ENCODE measurements at places on chromosomes 12 and 14. TPM values are rescaled to one million over a fixed set of nuclear protein-coding genes. Genes with fewer than 3 reads are reported as not detected.

The PSME2 gene
- total RNA-seq: 60.0 TPM

The ADAM20 gene
- total RNA-seq: 0.94 TPM

The B3GNT4 gene
- 0.16 TPM for total RNA-seq

The CHGA gene
- total RNA-seq: not detected

The TMEM229B gene
- 0.60 TPM for total RNA-seq

The C12orf54 gene
- total RNA-seq: not detected

The CISTR gene
- total RNA-seq: not detected

The ASPG gene
- not detected for total RNA-seq

The CSAD gene
- total RNA-seq: 8.4 TPM

The AKAP3 gene
- total RNA-seq: 2.1 TPM

The ASB2 gene
- total RNA-seq: 0.32 TPM

The TTC8 gene
- total RNA-seq: 27.1 TPM

The OR6C2 gene
- not detected for total RNA-seq

The RD3L gene
- not detected for total RNA-seq

The AVPR1A gene
- not detected for total RNA-seq

The DAO gene
- total RNA-seq: not detected

The ZFHX2 gene
- total RNA-seq: 0.32 TPM

The GLIPR1L1 gene
- not detected for total RNA-seq

The TAS2R9 gene
- total RNA-seq: 0.09 TPM

The VDR gene
- total RNA-seq: 3.8 TPM

The P2RX4 gene
- 16.9 TPM for total RNA-seq

The GYS2 gene
- total RNA-seq: not detected

The SLC17A8 gene
- total RNA-seq: 0.16 TPM

The PTGDR gene
- 0.16 TPM for total RNA-seq

The SLC6A13 gene
- not detected for total RNA-seq

The LHX5 gene
- total RNA-seq: not detected

The WIF1 gene
- total RNA-seq: 0.26 TPM

The FAM90A1 gene
- total RNA-seq: not detected

The FRMD6 gene
- total RNA-seq: 173 TPM

The GPD1 gene
- not detected for total RNA-seq

The TMEM233 gene
- not detected for total RNA-seq

The PRIMA1 gene
- not detected for total RNA-seq

The RNU4-1 gene
- 1,049 TPM for total RNA-seq

The C14orf39 gene
- not detected for total RNA-seq

The BICDL1 gene
- total RNA-seq: not detected

The PLCZ1 gene
- total RNA-seq: not detected

The HSPB8 gene
- 9.8 TPM for total RNA-seq

The NFATC4 gene
- 97.9 TPM for total RNA-seq

The KRT6B gene
- 2.0 TPM for total RNA-seq

The RASAL1 gene
- total RNA-seq: not detected

The FOXA1 gene
- not detected for total RNA-seq

The VSIG10 gene
- total RNA-seq: 15.3 TPM

The ACOT4 gene
- 0.32 TPM for total RNA-seq

The IRAK3 gene
- 5.1 TPM for total RNA-seq

The SERPINA3 gene
- 0.32 TPM for total RNA-seq

The MBIP gene
- total RNA-seq: 9.3 TPM

The CD27 gene
- total RNA-seq: not detected

The CLEC9A gene
- not detected for total RNA-seq

All from bronchial smooth muscle cell (primary cell).